ENCODE measurements at places on chromosomes 3 and 15. TPM values are rescaled to one million over a fixed set of nuclear protein-coding genes. Genes with fewer than 3 reads are reported as not detected.

Gene KY
- total RNA-seq = 0.33 TPM

Gene TRIM71
- total RNA-seq = not detected

Gene LCTL
- total RNA-seq = not detected

Gene ZNF860
- total RNA-seq = 0.23 TPM

Gene CATSPER2
- total RNA-seq = 2.1 TPM

Gene HYAL1
- 15.6 TPM for total RNA-seq

Gene AZI2
- total RNA-seq = 44.4 TPM

Gene HHATL
- total RNA-seq = not detected

Gene CCR2
- 1.3 TPM for total RNA-seq

Gene EPHB3
- 1.5 TPM for total RNA-seq

Gene CCDC191
- 4.6 TPM for total RNA-seq

Gene LRRC15
- total RNA-seq = not detected

Gene BCL2A1
- not detected for total RNA-seq
